ENCODE measurements at places on chromosomes 12 and 14.
A peak's percentile ranks its signal among the peaks of the same experiment; 100 is the strongest.

- DNase-seq, result no peak
These were observed 27.0 kb downstream of the SERPINA3 start for GRCh38 chr14:94638961-94639817.

- DNase-seq, result no peak
These were observed 14.0 kb downstream of the OR6S1 start for GRCh38 chr14:20627346-20628027.

- no peak for DNase-seq
These were observed 28.3 kb upstream of the STRAP start for GRCh38 chr12:15853877-15854276.

GRCh38 chr12:121358073-121358472 lies 5.9 kb upstream of the ANAPC5 start:
- DNase-seq, result no peak

DNA sequence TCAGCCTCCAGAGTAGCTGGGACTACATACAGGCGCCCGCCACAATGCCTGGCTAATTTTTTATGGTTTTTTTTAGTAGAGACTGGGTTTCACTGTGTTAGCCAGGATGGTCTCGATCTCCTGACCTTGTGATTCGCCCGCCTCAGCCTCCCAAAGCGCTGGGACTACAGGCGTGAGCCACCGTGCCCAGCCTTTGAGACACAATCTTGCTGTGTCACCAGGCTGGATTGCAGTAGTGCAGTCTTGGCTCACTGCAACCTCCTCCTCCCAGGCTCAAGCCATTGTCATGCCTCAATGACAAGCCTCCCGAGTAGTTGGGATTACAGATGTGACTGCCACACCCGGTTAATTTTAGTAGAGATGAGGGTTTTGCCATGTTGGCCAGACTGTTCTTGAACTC lies 21.3 kb upstream of the STRN3 start:
- no peak for DNase-seq

DNA sequence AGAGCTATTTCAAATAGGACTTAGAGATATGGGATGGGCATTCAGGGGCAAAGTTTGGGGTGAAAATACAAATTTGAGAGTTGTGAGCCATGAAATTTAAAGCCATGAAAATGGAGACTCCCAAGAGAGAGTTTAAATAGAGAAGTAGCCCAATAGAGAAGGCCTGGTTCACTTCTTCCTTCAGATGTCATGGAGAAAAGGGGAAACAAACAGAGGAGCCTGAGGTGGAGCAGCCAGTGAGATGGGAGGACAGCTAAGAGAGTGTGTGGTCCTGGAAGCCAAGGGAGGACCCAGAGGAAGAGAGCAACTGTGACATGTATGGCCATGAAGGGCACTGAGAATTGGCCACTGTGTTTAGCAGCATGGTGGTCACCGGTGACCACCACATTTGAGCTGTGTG lies 12.3 kb upstream of the DYNLL1 start:
- no peak for DNase-seq

DNA sequence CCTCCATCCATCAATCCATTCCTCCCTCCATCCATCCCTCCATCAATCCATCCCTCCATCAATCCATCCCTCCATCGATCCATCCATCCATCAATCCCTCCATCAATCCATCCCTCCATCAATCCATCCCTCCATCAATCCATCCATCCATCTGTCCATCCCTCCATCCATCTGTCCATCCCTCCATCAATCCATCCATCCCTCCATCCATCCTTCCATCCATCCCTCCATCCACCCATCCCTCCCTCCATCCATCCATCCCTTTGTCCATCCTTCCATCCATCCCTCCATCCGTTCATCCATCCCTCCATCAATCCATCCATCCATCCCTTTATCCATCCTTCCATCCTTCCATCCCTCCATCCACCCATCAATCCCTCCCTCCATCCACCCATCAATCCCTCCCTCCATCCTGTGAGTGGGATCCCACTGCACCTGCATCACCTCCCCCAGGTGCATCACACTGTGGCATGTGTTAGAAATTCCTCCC lies 338.1 kb upstream of the SFSWAP start:
- DNase-seq, result no peak

- DNase-seq, result no peak
These were observed 547 bp downstream of the ZNF140 start for GRCh38 chr12:133081159-133081780.

GRCh38 chr12:29616664-29617406 lies 119.3 kb upstream of the OVCH1 start:
- DNase-seq, result peak; percentile 24

GRCh38 chr12:131001493-131001892 lies 47.8 kb downstream of the ADGRD1 start:
- DNase-seq, result no peak
